Sciatic nerve (tissue), 2 donors: ENCODE measurements at places on chromosomes 7 and 10. TPM values are rescaled to one million over a fixed set of nuclear protein-coding genes. Genes with fewer than 3 reads are reported as not detected.

- peak; percentile 40 for DNase-seq
Measured at GRCh38 chr10:79052291-79053080, 16.3 kb upstream of the ZMIZ1 start.

DNA sequence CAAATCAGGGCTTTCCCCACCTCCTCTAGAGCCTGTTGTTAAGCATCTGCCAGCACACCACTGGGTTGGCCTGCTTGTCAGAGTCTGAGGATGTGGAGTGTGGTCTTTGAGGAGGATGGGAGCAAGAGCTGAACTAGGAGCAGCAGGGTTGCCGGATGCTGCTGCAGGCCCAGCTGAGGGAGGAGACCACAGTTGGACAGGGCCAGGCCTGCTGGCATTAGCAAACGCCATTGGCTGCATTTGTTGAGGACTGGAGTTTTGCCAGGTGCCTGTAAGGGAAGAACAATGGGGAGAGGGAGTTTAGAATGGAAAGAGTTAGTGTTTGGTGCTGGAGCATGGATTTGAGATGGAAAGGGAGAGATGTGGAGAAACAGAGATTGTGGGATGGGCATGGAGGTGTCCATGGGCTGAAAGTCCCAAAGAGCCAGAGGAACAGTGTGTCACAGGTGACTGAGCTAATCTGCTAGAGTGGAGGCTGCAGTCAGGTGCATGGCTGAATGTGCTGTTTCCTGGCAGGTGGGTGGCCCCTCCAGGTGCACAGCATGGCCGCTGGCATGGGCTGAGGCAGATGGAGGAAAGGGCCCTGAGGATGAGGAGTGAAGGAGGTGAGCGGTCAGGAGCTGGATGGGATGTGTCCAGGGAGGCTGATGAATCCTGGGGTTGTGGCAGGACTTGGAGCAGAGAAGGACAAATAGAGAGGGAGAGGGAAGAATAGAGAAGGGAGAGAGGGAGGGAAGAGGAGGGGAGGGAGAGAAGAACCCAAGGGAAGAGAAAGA is 40.7 kb downstream of the LEP start:
- DNase-seq, result no peak

The WIPF3 gene
- total RNA-seq, result 5.3 TPM

- DNase-seq, result peak; percentile 31
Measured at GRCh38 chr7:4115941-4116610, 566.0 kb upstream of the FOXK1 start.

DNA sequence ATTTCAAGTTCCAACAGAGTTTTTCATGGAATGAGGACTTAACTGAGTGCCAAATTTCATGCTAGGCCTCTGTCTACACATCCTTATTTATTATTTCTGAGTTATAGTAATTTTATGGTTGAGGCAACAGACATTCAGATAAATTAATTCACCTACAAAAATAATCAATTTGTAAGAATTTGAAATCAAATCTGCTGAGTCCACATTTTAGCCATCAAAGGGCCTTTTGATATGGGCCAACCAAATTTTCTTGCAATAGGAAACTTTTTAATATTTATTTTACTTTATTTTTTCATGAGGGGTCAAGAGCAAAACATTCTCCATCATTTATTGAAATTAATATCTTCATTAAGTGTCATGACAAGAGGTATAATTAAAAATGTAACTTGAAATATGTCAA is 875.5 kb downstream of the NRG3 start:
- no peak for DNase-seq

The PRKAR1B gene
- total RNA-seq, result 11.1 TPM

The NME8 gene
- 1.2 TPM for total RNA-seq

- DNase-seq, result no peak
Measured at GRCh38 chr10:58384095-58384494, 1.1 kb upstream of the TFAM start.

DNA sequence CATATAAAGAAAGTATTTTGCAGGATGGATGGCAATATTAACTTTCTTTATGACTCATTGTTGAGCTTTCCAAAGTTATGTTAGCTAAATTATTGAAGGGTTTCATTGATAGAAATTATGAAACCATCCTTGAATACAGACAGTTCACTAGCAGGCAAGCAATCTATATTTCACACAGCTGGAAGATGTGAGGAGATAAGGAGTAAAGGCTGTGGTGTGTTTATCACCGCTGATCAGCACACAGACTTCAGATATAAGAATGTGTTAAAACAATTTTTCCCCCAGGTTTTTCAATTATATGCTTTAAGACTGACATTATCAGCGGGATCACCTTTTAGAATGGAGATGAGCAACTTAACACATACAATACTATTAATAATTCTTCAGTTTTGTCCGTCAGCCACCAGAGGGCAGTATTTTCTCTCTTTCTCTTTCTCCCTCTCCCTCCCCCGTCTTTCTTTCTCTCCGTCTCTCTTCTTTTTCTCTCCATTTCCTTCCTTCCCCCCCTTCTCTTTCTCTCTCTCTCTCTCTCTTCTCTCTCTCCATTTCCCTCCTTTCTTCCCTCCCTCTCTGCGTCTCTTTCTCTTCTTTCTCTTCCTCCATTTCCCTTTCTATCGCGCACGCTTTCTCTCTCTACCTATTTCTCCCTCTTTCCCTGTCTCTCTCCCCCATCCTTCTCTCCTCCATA is 62.9 kb upstream of the FAM171A1 start:
- DNase-seq, result no peak

DNA sequence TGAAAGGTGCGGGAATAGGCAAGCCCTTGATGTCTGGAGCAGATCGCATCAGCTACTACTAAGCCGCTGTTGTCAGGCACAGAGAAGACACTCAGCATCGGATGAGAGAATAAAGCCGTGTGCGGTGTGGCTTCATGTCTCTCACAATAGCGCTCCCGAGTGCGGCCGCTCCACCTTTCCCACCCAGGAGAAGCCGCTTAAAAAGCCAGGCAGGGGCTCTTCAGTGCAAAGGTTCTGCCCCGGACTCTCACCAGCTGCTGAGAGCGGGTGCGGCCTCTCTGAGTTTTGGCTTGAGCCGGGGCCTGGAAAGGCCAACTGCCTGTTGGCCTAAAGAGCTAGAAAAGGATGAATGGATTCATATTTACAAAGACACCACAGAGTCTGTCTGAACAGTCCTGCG is 600.6 kb downstream of the DNAJB6 start:
- no peak for DNase-seq

The LHFPL3 gene
- not detected for total RNA-seq

DNA sequence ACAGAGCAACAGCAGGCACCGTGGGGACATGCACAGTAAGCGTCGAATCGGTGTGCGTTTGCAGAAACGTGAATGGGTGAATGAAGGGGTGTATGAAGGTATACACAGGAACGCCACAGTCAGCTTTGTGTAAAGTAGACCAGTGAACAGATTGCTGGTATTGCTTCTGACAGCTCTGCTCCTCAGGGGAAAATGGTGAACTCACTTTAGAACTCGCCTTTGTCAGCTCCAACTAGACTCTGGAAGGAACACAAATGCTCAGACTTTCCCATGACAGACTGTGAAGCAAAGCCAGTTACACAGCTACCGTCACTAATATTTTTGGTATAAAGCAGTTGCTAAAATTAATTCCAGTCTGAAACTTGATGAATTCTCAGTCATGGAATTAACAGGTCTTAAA is 78.9 kb downstream of the CUX1 start:
- no peak for DNase-seq

DNA sequence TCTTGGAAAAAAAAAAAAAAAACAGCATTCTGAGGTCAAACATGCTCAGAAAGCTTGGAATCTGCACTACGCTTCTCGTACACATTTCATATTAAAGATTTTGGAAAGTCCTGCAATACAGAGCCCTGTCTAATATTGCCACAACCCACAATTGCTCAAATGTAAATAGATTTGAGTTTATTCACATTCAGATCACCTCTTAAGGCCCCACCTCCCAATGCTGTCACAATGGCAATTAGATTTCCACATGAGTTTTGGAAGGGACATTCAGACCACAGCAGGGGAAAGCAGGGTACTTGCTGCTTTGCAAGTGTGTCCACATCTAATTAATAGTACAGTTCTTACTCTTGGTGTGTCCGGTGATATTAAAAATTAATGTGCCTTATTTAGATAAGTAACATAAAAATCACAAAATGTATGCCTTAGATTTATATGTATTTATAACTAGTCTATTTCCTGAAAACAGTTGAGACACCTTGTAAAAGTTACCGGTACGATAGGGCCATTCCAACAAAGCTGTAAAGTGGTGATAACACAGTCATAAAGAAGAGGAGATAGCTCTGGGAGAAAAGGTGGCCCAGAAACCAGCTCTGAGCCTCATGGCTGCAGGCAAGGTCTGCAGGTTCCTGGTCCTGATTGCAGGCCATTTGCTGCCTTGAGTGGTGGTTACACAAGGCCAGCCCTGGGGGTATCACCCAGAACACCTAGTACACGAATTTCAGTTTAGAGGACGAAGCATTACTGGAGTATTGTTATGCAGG is 27.9 kb downstream of the EGFR start:
- no peak for DNase-seq

DNA sequence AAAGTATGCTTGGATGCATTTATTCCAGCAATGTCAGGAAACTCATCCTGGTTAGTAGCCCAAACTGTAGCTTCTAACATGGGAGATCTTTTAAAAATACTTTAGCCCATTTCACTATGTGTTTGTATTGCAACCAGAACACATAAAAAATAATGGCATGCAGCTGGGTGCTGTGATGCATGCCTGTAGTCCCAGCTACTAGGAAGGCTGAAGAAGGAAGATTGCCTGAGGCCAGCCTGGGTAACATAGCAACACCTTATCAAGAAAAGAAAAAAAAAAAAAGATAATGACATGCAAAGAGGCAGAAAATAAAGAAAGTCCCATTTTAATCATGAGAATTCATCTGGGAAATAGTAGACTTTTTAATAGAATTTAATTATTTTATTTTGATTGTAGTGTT is 517.0 kb upstream of the TEX47 start:
- DNase-seq, result no peak

DNA sequence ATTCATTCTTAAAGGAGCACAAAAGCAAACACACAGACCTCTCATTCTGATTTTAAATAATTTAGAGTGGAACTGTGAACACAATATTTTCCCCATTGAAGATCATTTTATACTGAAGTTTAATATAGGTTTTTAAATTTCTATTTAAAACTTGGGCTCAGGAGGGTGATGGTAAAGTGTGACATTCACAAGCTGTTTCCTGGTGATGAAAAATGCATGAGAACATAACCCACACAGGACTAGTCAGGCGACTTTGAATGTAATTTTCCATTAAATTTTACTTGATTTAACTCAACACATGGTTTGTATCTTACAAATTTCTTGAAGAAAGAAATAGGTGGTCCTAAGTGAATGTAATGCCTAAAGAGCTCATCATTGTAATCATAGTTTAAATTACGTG is 143.6 kb downstream of the CDK14 start:
- no peak for DNase-seq

GRCh38 chr7:74216361-74216761 is 6.6 kb downstream of the LAT2 start:
- no peak for DNase-seq
